ENCODE measurements at places on chromosomes 7 and 10.

DNA sequence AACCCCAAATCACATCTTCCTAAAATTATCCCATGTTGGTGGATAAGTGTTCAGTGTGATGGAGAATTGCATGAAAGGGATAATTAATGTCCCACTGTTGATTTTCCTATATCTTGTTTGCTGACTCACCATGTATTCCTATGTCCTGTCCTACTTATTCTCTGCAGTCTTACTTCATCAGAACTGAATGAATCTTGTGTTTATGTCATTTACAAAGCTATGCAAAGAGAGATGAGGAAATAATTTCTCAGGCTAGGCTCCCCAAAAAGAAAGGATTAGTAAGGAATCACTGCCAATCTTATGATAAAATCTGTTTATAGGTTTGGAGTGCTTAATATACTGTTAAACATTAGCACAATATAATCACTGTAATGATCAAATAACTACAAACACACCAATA lies 360.8 kb downstream of the CRPPA start:
- DNase-seq, result no peak

DNA sequence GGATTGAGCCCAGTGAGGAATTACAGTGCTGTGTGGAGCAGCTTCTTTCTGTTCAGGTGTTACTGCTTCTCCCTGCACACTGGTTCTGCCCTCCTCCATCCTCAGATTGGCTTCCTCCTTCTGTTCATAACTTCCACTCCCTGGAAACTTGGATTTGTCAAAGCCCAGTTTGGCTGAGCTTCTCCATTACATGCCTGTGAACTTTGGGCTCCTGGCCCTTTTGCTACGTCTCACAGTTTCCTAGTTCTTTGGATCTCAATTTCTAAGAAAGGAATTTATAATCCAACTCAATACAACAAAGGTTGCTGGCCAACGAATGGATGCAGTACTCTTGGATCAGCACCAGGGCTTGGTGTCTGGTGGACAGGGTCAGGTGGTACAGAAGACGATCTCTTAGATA lies 318.1 kb downstream of the RPS24 start:
- DNase-seq, result no peak

GRCh38 chr7:150992833-150993302 lies 2.1 kb downstream of the NOS3 start:
- no peak for DNase-seq

GRCh38 chr7:87598234-87599009 lies 2.3 kb downstream of the ABCB1 start:
- no peak for DNase-seq

DNA sequence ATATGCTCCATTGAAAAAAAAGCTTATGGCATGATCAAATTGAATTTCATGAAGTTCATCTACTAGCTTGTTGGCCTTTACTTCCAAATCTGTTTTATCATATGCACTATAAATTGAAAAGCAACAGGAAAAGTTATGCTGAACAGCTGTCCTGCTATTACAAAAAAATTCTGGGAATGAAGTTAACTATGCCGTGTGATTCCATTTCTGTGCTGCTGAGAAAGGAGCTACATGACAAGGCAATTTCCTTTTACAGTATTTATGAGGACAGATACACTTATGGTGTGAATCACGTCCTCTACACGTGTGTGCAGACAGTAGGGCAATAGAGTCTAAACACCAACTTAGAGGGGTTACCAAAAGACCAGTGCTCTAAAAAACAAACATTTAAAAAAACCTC lies 426.5 kb upstream of the AKR1E2 start:
- DNase-seq, result no peak

DNA sequence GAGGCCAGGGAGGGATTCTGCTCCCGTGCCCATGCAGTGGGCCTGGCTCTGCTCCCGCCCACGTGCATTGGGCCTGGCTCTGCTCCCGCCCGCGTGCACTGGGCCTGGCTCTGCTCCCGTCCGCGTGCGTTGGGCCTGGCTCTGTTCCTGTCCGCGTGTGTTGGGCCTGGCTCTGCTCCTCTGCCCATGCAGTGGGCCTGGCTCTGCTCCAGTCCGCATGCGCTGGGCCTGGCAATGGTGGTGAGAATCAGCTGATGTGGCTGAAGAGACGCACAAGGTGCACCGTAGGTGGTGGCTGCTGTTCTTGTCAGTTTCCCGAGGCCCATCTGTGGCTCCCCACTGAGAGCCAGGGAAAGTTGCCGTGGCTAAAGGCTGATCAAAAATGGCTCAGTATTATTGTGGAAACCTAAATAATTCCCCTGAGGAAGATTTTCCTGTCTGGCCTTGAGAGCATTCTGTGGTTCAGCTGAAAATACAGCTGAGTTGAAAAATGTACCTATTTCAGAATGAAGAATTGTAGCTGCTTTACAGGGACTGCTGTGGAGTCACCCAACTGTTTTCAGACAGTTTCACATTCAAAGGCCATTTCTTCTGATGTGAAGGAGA lies 572.4 kb downstream of the GLRX3 start:
- DNase-seq, result no peak

- DNase-seq, result no peak
Measured at GRCh38 chr7:44267719-44268421, 57.5 kb downstream of the CAMK2B start.

DNA sequence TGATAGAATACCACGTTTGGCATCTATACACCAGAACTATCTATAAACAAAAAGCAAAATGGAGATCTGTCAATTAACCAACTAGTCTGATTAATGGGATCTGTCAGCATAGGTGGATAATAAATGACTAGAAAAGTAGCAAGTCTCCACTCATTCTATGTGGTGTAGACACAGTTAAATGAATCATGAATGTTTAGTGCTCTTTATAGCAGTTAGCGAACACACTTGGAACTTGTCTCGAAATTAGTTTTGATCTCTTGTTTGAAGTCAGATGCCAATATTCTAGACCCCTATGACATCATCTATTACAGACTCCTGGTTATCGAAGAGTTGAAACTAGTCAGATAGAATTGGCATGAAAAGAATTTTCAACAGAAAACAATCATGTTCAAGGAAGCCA lies 259.7 kb downstream of the AHR start:
- DNase-seq, result no peak

- no peak for DNase-seq
Measured at GRCh38 chr7:44922351-44922694, 37.0 kb upstream of the PURB start.

DNA sequence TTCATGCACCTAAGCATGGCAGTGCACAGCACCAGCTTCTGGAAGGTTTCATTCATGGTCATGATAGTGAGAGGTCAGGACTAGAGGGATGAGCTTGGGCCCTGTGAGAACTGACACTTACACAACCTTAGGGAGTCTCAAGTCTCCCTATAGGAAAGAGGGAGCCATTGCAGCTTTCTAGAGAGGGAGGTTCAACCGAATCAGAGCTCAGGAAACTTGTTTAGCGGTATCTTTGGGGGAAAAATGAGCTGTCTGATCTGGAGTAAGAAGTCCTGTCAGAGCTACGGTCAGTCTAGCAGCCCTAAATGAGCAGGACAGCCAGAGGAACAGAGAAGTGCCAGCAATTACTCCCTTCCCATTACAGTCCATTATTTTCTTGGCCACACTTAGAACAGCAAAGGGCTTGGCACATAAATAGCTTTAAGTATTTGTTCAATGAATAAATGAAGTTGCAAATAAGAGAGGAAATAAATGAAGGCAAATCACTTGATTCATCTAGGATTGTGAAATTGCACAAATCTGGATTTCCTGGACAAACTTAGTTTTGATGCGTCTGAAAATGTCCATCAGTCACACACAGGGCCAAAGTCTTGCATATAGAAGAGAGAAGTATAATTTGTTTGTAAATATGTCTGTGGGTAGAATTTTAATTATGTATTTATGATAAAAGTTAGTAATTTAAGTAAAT lies 262.0 kb downstream of the GLI3 start:
- DNase-seq, result no peak

GRCh38 chr10:15801641-15802040 lies 58.7 kb downstream of the MINDY3 start:
- DNase-seq, result no peak

DNA sequence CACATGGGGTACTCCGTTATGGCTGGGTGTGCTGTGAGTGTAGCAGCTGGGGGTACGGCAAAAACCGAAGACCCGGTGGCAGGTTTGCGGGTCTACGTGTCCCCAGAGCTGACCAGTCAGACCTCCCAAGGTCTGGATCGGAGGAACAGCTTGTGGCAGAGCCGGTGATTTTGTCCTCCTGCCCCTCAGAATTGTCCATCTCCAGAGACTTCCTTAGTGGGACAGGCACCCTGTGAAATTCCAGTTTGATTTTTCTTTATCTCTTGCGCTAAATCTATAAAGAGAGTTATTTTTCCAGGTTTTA lies 1.0 kb downstream of the EIF3B start:
- no peak for DNase-seq

DNA sequence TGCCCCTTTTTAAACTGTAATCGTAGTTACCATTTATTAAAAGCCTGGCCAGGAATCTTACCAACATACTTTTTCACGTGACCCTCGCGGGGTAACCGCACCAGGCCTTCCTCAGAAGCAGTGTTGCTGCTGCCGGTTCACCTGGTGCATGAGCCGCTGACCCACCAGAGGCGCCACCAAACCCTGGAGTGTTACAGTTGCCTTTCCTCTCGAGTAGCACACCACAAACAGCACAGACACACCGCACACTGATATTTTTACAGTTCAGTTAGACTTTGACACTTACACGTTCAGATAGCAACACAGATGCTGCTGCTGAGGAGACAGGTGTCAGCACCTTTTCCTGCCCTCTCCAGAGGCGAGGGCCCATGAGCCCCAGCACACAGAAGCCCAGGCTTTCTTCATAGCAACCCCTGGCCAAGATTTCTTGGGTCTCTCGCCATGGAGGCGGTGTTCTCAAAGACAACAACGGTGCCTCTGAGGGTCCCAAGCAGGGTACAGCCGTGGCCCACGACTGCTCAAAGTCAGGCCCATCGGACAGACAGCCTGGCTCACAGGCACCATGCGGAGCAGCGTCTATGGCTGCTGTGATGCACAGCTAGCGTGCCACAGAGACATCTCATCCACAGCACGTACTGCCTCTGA lies 123.1 kb downstream of the DIP2C start:
- no peak for DNase-seq

DNA sequence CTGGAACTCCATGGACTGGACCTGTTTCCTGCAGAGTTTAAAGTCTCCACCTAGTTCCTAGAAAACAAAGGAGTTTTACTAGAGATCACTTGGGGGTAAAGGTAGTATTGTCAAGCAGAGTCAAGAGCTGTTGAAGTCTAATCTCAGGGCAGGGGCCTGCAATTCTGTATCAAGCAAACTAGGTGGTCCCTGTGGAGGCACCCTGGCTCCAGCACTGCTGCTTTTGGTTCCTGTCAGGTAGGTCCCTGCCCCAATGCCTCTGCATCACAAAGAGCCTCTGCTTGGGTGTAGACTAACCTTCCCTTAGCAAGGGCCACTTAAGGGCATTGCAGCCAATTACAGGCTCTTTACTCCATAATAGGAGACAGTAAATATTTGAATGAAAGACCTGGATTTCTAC lies 22.5 kb downstream of the ZSCAN25 start:
- no peak for DNase-seq

GRCh38 chr10:19638896-19639233 lies 177.4 kb upstream of the PLXDC2 start:
- no peak for DNase-seq

DNA sequence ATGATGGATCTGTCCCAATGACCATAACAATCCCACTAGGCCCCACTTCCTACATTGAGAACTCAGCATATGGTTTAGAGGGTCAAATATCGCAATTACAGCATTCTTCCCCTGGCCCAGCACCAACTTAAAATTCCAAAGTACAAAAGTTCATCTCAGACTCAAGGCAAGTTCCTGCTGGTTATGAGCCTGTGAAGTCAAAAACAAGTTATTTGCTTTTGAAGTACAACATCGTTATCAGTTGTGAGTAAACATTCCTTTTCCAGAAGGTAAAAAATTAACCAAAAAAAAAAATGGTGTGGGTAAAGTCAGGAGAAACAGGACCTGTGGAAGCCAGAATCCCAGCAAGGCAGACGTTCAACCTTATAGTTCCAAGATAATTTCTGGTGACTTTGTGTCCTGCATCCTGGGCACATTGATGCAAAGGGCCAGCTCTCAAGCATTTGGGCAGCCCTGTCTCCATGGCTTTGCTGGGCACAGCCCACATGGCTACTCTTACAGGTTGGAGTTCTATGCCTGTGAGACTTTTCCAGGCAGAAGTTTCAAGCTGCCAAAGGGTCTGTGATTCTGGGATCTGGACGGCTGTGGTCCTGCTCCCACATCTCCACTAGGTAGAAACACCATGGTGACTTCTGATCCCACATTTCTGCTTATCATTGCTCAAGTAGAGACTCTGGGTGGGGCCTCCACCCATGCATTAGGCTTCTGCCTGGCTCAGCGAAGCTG lies 37.5 kb downstream of the AKR1C8 start:
- no peak for DNase-seq

DNA sequence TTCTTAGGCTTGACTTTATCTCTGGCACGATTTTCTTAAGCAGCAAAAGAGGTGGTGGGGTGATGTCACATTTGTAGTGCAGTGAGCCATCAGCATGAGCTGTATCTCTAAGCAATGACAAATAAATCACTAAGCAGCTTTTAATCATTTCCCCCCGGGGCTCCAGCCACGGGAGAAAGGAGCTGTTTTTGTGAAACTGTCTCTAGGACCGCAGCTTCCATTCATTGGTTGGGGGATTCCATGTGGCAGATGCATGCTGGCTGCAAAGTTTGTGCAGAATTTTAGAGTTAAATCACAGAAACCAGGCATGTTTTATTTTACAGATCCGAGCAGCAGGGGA lies 464 bp downstream of the KIAA1217 start:
- no peak for DNase-seq

GRCh38 chr10:126910798-126911197 lies 5.6 kb downstream of the DOCK1 start:
- no peak for DNase-seq

- DNase-seq, result no peak
Measured at GRCh38 chr10:74995806-74996205, 115.7 kb upstream of the SAMD8 start.

- DNase-seq, result no peak
Measured at GRCh38 chr10:15703151-15703880, 16.4 kb downstream of the ITGA8 start.

DNA sequence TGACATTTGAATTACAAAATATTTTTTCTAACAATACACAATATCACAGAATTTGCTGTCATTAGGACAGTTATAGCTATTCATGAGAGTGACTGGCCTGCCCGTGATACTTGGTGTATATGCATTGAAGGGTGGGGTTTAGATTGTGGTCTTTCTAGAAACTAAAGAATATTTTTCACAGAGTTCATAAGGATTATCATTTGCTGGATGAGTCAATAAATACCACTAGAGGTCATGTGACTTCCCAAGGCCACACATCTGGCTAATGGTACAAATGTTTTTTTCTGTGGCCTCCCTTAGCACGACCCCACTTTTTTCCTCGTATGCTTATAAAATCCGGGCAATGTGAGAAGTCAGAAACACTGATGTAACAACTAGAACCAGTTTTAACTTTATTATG lies 5.2 kb downstream of the OPTN start:
- DNase-seq, result no peak

- DNase-seq, result no peak
Measured at GRCh38 chr7:50475340-50475739, 25.2 kb upstream of the FIGNL1 start.

Data from thoracic aorta (tissue), 2 donors.